CD4-positive, alpha-beta T cell (primary cell): ENCODE measurements at places on chromosomes 6 and 20.
A peak's percentile ranks its signal among the peaks of the same experiment; 100 is the strongest.

GRCh38 chr20:63100174-63100925, 93.6 kb upstream of the BHLHE23 start:
- DNase-seq = no peak

- DNase-seq = no peak
Measured at GRCh38 chr6:51495096-51495495, 592.3 kb downstream of the PKHD1 start.

- peak; percentile 26 for DNase-seq
Measured at GRCh38 chr6:139029470-139030227, 1.1 kb downstream of the ABRACL start.

- no peak for DNase-seq
Measured at GRCh38 chr20:34089655-34090345, 22.2 kb downstream of the EIF2S2 start.

- DNase-seq = no peak
Measured at GRCh38 chr20:10047427-10047826, 12.6 kb downstream of the ANKEF1 start.

DNA sequence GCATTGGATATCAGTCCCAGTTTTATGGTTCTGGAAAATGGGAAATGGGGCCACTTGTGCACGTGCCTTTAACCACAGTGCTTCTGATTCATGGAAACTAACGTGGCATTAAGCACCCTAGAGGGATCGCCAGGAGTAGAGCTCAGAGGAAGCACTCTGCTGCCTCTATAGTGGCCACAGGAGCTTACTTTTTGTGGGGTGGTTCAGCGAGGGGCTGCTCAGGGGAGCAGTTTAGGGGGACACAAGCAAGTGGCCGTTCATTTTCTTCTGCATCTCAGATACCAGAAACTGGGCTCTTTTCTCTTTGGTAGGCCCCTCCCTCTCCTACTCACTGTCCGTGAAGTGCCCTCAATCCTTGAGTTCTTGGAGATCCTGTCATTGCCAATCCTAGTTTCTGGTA, 28.5 kb downstream of the AGPAT4 start:
- no peak for DNase-seq

DNA sequence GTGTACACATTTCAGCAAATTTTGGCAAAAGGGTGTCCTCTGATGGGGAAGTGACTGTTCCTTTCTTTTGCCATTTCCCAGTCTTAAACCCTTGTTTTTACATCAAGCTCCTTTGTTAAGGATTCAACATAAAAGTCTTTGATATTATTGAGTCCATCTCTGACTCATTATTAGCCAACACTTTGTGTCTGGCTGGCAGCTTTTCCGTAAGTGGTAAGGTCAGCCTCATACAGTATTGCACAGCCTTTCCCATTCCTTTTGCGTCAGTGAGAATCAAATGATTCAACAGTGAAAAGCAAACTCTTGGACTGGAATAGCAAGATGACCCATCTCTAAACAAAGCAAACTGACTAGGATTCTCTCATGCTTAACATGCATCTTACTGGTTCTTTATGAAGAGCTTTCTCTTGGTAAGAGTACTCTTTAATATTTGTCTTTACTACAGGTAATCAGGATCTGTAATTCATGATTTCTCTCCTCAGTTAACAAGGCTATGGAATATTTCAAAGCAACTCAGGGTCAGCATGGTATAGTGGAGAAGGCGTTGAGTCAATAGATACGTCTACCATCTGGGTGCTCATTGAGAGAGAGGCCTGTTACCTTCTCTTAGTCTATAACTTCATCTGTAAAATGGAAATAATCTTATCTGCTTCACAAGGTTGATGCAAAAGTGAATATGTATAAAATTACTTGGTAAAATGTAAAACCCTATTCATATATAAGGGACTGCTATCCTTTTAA, 183.6 kb downstream of the PRL start:
- no peak for DNase-seq

DNA sequence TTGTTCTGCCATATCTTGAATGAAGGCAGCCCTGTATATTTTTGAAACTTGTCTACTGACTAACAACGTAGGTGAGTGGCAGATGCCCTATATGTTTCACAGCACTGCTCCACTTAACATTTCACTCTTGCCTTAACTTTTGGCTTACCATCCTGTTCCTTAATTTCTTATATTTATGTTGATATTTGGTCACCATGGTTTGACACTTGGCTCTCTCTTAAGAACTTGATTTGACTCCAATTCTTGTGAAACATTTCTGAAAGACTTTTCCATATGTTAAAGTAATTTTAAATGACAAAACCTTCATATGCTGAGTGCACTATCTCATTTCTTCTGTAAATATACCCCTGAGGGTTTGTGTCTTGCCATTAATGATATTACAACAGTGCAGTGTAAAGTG, 434.3 kb upstream of the IMPG1 start:
- DNase-seq = no peak

- no peak for DNase-seq
Measured at GRCh38 chr6:157169656-157170055, 153.7 kb downstream of the TMEM242 start.

- no peak for DNase-seq
Measured at GRCh38 chr6:150354754-150355571, 13.8 kb upstream of the IYD start.

GRCh38 chr20:4366076-4366475, 350.7 kb upstream of the RNF24 start:
- no peak for DNase-seq

GRCh38 chr20:16664020-16664419, 65.8 kb upstream of the SNRPB2 start:
- no peak for DNase-seq

DNA sequence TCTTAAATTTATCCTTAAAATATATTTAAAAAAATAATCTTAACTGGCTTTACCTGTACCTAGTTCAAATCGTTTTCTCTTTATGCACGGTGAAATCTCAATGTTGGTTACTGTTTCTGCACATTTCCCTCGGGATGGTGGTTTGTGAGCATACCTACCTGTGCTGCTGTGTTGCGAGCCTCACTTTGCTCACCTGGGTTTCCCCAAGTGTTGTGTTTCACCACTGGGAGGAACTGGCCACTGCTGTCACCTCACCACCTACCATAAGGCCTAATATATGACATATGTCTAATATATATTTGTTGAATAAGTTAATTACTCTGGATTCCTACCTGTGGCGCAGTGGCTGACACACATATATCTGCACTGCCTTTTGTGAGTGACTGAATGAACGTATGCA, 493.5 kb upstream of the FLRT3 start:
- DNase-seq = no peak

DNA sequence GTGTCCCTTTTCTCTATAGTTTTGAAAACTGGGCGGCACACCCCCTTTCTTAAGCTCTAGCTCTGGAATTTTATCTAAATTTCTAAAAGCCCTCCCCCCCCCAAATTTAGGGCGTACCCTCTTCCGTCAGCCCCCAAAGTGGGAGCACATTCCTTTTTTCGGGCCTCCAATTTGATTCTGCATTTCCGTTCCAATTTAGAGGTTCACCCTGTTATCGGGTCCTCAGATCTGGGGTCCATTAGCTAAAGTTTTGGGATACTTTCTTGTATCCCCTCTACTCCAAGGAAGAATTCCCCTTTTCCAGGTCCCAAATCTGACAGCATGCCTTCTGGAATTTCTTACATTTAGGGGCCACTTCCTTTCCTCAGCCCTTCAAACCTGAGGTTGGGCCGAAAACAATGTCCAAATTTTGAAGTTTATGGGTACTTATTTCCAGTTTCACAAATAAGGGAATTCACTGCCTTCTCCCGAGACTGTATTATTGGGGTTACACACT, 796 bp downstream of the PHF20 start:
- no peak for DNase-seq
